ENCODE measurements at places on chromosomes 16 and 17.
A peak's percentile ranks its signal among the peaks of the same experiment; 100 is the strongest.

GRCh38 chr17:57016764-57017116 is 38.8 kb downstream of the SCPEP1 start:
- DNase-seq: no peak

DNA sequence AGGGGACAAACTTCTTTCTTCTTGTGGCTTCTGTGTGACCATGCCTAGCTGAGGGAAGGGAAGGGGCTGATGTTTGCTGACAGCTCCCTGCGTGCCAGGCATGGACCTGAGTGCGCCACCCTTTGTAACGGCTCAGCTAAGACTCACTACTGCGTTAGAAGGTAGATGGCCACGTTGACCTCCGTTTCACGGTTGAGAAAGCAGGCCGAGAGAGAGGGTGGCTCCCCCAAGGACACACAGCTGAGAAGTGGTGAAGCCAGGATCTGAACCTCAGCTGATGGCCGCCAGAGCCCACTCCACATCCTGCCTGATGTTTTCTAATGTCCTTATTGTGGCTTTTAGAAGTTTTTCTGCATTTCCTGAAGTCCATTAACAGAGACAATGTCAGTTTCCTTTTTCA is 45.1 kb downstream of the RGS9 start:
- DNase-seq: no peak

- DNase-seq: no peak
Measured at GRCh38 chr16:19084139-19084538, 16.7 kb downstream of the COQ7 start.

GRCh38 chr16:49350265-49351095 is 23.1 kb upstream of the C16orf78 start:
- peak; percentile 48 for DNase-seq
